Dorsolateral prefrontal cortex (tissue), 122 donors: ENCODE measurements at places on chromosomes 4 and X.
A peak's percentile ranks its signal among the peaks of the same experiment; 100 is the strongest.

DNA sequence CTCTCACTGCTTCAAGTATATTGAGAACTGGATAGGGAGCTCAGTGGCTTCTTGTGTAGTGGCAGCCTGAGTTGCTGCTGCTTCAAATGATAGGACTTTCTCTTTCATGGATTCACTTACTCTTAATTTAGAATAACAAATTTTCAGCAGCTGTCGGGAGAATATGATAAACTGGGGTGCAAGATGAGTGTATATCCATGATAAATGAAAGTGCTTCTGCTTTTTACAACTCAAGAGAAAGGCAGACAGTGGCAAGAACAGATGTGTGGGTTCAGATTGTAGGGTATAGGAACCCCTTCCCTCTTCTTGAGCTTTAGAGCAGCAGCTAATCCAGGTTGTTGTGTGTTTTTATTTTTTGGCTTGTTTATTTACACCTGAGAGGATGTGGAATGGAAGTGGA is 1.0 kb downstream of the SH3BGRL start:
- no peak for DNase-seq

DNA sequence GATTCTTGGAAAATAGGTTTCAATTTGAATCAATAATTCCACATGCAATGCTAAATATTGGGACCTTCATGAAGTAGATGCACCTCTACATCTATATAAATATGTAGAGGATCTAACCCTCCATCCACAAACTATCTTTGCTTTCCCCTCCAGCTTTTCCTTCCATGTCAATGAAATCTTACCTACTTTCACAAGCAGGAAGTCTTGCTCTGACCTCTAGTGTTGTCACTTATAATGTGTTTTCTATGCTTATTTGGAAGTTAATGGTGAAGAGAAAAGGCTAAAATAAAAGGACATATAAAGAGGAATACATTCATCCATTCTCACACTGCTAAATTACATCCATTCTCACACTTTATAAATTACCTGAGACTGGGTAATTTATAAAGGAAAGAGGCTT is 472.7 kb upstream of the DIAPH2 start:
- DNase-seq: no peak

DNA sequence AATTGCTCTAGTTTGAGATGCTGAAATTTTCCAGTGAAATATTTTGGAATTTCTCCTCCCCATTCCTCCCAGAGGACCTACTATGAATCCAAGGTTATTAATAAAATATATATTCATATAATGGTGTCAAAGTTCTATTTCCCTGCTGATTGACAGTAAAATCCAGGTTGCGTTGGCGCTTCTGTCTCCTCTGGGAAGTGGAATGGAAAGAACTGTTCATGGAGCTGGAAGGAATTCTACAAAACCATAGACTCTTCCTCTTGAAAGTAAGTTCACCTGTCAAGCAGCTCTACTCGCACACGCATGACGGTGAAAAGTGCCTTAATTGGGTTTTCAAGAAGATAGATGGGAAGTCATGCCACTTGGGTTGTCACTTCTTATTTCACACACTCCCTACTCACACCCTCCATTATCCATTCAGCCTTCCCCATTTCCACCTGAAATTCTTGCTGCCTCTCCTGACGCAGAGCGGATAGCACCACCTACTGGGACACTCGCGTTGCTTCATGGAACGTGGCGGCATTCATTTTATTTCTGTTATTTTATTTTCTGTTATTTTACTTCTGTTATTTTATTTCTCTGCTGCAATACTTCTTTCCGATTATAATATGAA is 351.6 kb downstream of the NLGN4X start:
- DNase-seq: no peak

DNA sequence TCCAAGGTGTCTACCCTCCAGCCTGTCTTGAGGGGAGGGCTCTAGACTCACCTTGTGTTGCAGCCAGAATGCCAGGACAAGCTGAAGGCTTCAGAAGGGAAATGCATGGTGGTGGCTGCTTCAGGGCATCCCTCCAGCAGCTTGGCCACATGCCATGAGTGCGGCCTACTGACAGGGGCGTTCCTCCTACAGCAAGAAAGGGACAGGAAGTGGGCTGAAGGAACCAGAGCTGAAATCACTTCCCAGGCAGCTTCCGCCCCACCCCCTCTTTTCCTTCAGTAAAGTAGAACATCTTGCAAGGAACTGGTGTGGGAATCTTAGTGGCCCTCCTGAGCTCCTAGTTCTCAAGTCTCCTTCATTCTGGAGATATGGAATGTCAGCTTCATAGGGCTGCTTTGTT is 167.5 kb upstream of the DGKK start:
- DNase-seq: no peak

GRCh38 chr4:112325530-112325929 is 28.4 kb downstream of the ALPK1 start:
- no peak for DNase-seq

DNA sequence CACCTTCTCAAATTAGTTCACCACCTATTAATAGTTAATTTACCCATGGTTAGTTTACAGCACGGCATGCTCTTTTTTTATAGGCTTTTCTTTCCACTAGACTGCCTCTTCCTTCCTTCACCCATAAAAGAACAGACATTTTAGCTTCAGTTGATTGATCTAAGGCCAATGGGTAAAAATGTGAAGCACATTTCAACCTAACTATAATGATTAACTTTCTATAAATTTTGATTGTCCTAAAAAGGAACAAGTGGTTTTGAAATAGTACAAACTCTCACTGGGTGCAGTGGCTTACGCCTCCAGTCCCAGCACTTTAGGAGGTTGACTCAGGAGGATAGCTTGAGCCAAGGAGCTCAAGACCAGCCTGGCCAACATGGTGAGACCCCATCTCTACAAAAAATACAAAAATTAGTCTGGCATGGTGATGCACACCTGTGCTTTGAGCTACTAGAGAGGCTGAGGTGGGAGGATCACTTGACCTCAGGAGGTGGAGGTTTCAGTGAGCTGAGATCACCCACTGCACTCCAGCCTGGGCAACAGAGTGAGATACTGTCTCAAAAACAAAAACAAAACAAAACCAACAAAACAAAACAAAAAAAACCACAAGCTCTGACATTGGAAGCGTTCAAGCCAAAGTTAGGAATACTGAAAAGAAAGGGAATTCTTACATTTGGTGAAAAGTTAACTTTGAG is 89.9 kb upstream of the FAT1 start:
- no peak for DNase-seq

- DNase-seq: no peak
These were observed 96.7 kb upstream of the RAPGEF2 start for GRCh38 chr4:159006202-159006601.

DNA sequence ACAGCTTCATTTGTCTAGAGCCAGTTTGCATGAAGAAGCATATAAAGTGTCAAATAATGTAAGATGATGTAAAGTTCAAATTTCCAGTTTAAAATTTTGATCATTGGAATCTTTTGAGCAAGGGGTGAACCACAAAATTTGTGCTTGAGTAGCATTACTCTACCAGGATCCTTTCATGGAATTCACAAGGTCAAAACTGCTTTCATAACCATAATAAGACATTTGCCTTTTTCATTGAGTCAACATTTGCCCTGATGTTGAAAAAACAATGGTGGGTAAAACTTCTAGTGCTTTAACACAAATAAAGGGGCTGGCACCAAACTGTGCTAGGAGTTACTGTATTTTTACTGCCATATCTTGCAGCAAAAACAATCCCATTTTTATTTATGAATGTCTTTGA is 142.2 kb downstream of the GLRA3 start:
- DNase-seq: no peak

DNA sequence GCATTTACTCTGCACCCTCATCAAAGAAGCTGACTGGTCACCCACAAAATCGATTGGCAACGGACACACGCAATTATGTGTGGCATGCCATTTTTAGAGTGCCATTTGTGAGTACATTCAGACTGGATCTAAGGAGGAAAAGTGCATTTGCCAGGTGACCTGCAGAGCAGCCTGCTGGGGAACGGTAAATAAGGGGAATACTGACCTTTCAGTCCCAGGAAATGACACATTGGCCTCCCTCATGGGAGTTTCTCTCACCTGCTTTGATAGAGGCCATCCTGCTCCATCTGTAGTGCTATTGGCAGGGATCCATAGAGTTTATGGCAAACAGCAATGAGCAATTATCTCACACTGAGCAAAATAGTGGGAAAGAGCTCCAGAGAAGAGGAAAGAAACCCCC is 127.8 kb downstream of the DDX53 start:
- no peak for DNase-seq

GRCh38 chr4:72513227-72513626 is 55.8 kb downstream of the ADAMTS3 start:
- DNase-seq: no peak

GRCh38 chr4:5034206-5034605 is 14.9 kb upstream of the CYTL1 start:
- DNase-seq: no peak

DNA sequence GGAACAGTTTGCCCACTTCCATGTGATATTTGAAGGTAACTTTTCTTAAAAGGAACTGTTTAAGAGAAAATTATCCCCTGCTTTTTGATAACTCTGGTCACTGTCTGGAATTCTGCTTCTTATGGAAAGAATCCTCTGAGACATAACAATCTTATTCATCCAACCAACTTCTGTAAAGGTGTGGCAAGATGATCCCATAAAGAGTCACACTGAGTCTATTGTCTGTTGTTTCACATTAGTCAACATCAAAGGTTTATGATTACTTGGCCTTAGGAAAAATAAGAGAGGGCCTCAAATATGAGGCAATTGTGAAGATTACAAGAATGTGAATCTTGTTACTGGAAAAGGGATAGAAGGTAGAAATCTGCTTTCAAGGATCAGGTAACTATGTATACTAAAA is 88.0 kb upstream of the MAGEB18 start:
- no peak for DNase-seq

DNA sequence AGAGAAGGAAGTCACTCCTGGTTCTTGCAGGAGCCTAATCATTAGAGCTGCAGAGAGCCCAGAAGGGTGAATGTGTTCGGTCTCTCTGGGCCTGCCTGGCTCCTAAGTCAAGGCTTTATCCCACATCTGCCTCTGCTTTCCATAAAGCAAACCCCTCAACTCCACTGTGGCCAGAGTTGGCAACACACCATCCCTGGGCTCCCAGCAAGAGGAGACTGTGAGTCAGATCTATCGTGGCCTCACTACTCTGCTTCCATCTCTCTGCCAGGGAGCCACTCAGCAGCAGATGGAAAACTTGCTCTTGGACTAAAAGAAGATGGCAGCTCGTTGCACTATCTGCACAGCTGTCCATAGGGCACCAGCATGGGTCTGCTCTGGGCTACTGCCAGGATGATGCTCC is 348.2 kb downstream of the FBXW7 start:
- DNase-seq: no peak

GRCh38 chrX:24229976-24230375 is 80.4 kb downstream of the ZFX start:
- DNase-seq: no peak

DNA sequence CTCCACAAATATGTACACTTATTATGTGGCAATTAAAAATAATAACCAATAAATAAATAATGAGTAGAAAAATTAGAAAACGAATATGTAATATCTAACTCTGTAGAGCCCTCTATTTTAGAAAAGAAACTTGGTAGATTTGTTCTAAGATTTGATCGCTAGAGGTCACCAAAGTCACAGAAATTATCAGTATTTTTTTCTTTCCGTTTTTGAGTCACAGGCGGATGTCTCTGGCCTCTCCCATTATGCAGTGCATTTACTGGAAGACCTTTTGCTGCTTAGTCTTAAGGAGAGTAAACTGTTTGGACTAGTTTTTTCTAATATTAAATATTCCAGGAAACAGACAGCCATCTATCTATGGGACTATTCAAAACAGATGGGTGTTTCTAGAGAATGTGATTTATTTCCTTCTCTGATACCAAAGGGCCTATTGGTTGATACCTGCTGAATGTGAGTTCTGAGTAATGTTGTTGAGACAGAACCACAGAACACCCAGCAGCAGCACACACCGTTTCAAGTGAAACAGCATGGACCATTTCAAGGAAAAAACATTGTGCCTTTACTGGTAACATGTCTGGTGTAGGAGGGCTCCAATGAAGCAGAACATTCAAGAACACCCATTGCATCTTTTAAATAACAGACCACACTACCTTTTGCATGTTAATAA is 34.0 kb upstream of the GYPA start:
- DNase-seq: no peak

- DNase-seq: no peak
These were observed 58.1 kb downstream of the RTL5 start for GRCh38 chrX:72073633-72074032.

GRCh38 chrX:15860921-15861320 is 6.3 kb upstream of the AP1S2 start:
- no peak for DNase-seq

- DNase-seq: no peak
These were observed 1491.2 kb downstream of the STIM2 start for GRCh38 chr4:28351826-28352225.

GRCh38 chr4:176054942-176055341 is 10.7 kb upstream of the WDR17 start:
- no peak for DNase-seq

- DNase-seq: peak; percentile 27
These were observed 127.2 kb downstream of the ARHGEF9 start for GRCh38 chrX:63657821-63658220.

GRCh38 chr4:108959491-108959890 is 196.6 kb upstream of the ETNPPL start:
- DNase-seq: no peak

DNA sequence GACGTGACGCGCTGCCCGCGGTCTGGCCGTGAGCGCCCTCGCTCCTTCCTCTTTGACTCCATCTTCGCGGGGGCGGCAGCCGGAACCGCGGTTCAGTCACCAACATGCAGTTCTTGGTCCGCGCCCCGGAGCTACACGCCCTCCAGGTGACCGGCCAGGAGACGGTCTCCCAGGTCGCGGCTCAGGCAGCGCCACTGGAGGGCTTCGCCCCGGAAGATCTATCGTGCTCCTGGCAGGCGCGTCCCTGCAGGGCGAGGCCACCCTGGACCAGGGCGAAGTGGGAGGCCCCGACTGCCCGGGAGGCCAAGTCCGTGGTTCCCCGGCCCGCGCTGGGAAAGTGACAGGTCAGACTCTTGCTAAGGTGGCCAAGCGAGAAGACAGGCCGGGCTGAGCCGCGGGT is 2.9 kb downstream of the TRIML2 start:
- DNase-seq: no peak

DNA sequence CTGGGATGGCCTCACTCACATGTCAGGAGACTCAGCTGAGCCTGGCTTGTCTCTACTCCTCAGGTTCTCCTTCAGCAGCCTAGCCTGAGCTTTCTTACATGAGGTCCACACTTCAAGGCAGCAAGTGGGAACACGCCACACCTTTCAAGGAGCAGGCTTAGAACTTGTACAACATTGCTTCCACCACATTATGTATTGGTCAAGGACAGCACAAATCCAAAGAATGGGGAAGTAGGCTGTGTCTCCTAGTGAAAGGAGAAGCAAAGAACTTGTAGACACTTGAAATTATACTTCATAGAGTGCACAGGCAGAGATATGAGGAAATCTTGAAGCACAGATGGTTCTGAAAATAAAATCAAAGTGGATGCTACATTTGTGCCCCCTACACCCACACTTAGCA is 120.9 kb upstream of the NOCT start:
- no peak for DNase-seq

GRCh38 chrX:150517303-150517910 is 51.0 kb upstream of the MTM1 start:
- no peak for DNase-seq

- DNase-seq: peak; percentile 4
These were observed 8.4 kb upstream of the SORCS2 start for GRCh38 chr4:7183780-7184460.

GRCh38 chr4:56324011-56324610 is 63.2 kb downstream of the AASDH start:
- DNase-seq: no peak

- no peak for DNase-seq
These were observed 86.3 kb upstream of the GABRA3 start for GRCh38 chrX:152537373-152537772.

- DNase-seq: no peak
These were observed 11.2 kb downstream of the TMEM184C start for GRCh38 chr4:147628415-147628814.
